ENCODE measurements at places on chromosomes 11 and 22. TPM values are rescaled to one million over a fixed set of nuclear protein-coding genes. Genes with fewer than 3 reads are reported as not detected.

- no peak for DNase-seq
Observed at GRCh38 chr11:16310943-16311342, 45.4 kb downstream of the SOX6 start.

DNA sequence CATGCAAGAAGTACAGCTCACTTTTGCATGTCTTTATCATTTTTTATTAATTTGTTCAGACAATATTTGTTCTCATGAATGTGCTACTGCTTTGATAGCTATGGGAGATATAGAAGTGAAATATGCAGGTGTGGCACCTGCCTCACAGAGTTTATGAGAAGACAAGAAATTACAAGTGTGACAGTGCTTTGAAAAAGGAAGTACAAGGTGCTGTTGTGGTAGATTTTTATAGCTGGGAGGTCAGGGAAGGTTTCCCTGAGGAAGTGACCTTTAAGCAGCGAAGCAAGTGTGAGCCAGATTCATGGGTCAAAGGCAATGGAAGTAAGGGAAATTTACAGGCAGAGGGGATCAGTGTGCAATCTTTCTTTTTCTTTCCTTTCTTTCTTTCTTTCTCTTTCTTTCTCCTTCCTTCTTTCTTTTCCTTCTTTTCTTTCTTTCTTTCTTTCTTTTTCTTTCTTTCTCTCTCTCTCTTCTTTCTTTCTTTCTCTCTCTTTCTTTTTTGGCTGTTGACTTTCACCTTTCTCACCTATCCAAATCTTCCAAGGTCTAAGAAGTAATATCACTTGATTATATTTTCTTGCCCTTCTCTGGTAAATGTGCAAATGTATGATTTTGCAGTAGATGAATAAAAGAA lies 6.4 kb upstream of the BMAL1 start:
- DNase-seq: no peak

DNA sequence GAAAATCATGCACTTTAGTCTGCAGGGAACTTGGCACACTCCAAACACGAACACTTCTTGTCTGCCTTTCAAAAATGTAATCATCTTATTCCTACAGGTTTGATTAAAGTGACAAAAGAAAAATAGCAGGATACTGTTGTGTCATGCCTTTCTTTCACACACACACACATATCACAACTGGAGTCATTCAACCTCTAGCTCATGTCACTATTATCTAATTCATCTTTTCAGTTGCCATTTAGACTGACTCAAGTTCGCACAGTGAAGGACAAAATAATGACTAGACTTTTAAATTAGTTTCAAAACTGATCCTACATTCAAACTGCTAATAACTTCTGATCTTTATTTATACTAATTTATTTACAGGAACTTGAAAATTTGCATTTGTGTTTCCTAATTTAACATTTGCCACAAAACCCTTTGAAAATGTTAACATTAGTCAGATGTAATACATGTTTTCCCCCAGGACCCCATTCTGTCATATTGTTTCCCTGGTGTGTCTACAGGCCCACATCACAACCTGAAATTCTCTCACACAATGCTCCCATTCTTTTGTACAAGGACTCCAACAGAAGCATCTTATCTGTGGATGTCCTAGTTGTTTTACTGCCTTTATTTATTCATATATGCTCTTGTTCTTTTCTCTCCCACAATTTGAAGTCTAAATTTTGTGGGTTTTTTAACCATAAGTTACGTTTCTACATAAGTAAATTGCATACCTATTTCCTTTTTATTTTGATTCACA lies 171.1 kb downstream of the GRIA4 start:
- DNase-seq: no peak

GRCh38 chr22:26215736-26216135 lies 46.5 kb downstream of the SEZ6L start:
- no peak for DNase-seq

The VPREB1 gene
- total RNA-seq: not detected

GRCh38 chr11:47768101-47768612 lies 1.0 kb upstream of the FNBP4 start:
- peak; percentile 69 for DNase-seq

GRCh38 chr11:63767565-63768236 lies 874 bp downstream of the ZFTA start:
- peak; percentile 54 for DNase-seq

- DNase-seq: no peak
Observed at GRCh38 chr11:77287136-77287535, 14.3 kb downstream of the GDPD4 start.

The SCUBE2 gene
- total RNA-seq: 15.7 TPM

GRCh38 chr11:47616726-47617416 lies 22.7 kb upstream of the C1QTNF4 start:
- DNase-seq: peak; percentile 44

The EPS8L2 gene
- total RNA-seq: 35.6 TPM

DNA sequence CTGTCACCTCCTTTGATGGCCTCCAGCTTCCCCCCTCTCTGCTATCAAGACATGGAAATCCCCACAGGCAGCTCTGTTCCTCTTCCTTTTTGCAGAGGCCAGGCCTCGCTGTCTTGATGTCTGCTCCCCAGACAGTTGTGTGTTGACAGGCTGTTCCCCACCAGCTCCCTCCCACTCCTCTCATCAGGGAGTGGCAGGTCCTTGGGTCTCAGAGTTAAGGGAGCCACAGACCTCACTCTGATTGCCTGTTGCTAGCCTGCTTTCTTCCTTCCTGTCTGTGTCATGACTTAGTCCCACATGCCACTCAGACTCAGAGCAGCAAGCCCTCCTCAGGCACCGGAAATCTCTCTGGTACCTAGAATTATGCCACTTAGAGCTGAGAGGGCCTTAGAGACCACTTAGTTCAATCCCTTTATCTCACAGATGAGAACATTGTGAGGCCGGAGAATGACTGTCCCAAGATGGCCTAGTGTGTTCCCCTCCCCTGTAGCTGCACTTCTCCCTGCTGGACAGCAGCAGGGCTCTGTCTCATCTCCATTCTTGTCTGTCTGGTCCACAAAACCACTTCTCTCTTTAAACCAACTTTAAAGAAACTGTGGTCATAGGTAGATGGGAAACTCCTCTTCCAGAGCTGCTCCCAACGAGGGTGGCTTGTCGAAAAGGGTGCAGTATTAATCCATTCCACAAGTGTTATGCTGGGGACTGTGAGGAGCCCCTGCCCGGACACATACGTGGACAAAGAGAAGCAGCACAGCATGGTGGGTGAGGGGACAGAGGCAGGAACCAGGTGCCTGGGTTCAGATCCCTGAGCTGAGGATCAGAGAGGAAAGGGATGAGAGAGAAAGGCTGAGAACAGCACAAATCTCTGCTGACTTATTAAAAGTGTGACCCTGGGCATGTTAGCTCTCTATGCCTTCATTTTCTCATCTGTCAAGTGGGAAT lies 4.2 kb downstream of the AMPD3 start:
- DNase-seq: no peak

- no peak for DNase-seq
Observed at GRCh38 chr11:37666960-37667359, 1068.9 kb upstream of the RAG2 start.

GRCh38 chr11:107140983-107141382 lies 122.7 kb upstream of the GUCY1A2 start:
- no peak for DNase-seq

- no peak for DNase-seq
Observed at GRCh38 chr22:47580121-47580520, 817.7 kb downstream of the TBC1D22A start.

The KCNE3 gene
- total RNA-seq: 3.9 TPM

DNA sequence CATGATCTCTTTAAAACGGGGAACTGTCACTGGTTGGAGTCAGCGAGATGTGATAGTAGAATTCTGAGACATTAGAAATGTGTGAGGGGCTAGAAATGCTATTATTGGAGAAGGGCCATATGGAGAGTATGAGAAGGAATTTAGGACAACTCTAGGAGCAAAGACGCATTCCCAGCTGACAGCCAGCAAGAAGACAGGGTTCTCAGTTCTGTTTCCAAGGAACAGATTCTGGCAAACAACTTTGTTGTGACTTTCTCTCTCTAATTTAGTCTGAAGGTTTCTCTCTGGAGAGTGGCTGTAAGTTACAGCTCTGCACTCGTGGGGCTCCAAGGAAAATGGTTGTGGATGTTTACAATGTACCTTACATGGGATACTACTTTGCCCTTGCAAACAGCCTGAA lies 876.3 kb downstream of the FAM181B start:
- DNase-seq: no peak

DNA sequence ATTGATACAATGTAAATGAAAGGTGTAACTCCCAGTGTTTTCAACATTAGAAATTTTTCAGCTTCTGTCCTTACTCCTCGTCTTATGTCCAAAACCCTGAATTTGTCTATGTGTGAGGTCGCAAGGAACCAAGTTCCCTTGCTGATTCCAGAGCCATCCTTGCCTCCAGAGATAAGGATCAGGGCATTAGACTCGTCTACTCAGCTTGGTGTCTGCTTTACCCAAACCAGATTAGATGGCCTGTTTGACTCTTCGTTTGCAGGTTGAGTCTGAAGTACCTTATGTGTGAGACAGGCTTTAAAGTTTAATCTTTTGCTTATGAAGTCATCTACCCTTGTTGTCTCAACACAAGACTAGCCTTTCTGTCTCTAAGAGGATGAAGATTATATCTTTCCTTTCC lies 55.6 kb downstream of the SPECC1L start:
- no peak for DNase-seq

DNA sequence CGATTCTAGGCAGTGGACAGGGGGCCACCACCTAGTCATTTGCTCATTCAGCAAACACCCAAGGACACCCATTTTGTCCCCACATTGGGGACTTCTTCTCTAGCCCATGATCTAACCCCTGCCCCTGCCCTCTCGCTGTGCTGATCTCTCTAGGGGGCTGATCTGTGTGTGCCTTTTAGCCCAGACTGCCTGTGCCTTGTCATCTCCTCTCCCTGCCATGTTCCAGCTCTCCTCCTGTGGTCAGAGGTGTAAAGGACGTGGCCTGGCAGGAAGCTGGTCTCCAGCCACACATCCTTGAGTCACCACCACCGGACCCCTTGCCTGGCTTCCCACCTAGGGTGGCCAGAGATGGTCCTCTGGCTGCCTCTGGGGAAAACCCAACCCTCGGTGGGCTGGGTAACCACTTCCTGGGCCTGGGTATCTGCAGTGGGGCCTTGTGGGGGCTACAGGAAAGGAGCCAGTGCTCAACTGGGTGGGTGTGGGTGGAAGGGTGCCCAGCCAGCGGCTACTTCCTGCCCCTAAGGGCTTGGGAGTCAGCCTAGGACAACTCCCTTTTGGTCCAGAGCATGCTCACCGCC lies 1.3 kb downstream of the CTSW start:
- no peak for DNase-seq

- DNase-seq: no peak
Observed at GRCh38 chr11:26333906-26334305, 2.0 kb downstream of the ANO3 start.

DNA sequence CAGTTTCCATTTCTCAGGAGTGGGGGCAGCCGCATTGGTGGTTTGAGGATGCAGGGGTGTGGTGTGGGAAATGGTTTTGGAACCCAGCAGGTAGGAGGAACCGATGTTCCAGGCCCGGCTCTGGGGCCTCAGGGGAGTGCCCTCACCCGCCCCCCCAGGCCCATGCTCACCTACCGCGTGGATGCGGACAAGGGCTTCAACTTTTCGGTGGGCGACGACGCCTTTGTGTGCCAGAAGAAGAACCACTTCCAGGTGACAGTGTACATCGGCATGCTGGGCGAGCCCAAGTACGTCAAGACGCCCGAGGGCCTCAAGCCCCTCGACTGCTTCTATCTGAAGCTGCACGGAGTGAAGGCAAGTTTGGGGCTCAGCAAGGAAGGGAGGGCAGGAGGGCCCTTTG lies 18.6 kb downstream of the TMEM258 start:
- no peak for DNase-seq

The GAB4 gene
- total RNA-seq: not detected

DNA sequence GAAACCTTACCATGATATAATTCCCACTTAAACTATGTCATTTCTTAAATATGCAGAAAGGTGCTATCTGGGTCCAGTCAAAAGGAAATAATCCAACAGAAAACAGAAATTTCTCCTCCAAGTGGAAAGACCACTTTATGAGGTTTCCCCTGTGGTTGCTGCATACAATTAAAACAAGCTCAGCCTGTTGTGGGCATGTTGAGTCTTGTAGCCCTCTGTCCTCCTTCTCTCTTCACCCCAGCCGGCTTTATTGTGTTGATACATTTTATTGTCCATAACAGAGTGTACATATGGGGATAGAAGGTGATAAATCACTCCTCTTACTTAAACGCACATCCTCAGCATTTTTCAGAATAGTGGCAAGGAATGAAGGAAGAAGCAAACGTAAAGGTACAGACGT lies 126.0 kb upstream of the MTNR1B start:
- DNase-seq: no peak

DNA sequence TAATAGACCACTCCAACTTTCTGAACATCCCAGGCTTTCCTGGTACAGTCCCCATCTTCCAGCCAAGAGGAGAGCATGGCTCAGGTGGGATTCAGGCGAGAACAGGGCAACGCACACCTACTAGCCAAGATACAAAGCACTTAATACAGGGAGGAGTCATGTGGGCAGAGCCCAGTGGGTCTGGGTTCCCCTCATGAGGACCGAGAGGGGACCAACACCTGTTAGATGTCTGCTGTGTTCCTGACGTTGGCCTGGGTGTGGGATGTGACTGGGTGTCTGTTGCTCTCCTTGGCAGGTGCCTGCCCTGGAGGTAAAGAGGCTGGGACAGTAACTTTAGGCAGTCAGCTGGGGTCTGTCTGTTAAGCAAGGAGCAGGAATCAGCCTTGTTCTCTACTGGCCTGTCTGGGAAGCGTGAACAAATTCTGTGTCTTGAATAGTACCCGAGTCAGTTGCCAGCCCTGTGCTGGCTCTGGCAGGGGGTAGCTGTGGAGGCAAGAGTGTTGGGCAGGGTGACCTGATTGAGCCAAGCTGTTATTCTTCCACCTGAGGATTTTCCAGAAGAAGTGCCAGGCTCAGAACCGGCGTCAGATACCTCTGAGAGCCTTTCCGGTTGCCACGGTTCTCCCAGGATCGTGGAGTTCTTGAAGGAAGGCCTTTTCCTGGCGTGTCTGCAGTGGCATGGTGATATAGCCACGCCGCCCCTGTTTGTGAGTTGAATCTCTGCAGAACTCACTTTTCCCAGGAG lies 56.3 kb downstream of the BCR start:
- no peak for DNase-seq

The ARHGAP8 gene
- total RNA-seq: 0.99 TPM

- no peak for DNase-seq
Observed at GRCh38 chr11:8728563-8728962, 46.0 kb downstream of the RPL27A start.

DNA sequence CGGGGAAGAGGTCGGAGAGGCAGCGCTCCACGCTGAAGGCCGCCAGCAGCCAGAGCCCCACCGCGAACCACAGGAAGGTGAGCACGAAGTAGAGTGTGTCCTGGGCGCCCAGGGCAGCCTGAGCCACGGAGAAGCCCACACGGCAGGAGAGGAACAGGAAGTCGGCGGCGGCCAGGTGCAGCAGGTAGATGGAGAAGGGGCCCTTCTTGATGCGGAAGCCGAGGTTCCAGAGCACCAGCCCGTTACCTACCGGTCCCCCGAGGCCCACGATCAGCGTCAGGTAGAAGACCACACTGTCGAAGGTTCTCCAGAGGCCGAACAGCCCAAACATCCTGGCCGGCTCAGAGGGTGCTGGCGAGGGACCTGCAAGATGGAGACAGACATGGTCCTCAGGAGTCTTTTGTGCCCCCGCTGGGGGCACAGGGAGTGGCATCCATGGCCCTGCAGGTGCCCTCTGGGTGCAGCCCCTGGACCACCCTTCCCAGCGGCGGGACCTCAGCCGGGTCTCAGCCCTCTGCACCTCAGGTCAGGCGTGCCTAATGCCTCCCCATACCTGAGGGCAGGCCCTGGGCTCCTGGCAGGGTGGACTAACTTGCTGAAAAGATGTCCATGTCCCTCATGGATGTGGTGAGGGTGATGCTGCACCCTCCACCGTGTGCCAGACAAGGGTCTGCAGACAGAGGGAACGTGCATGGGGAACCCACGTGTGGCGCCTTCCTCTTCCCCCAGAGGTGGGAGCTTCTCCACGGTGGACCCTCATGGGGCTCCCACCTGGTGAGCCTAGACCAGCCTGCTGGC lies at the start of gene MRGPRG:
Gene MRGPRG (minus strand): TSS at position 331 of the 798 bp plus-strand sequence. CDS start 0 bp downstream, at position 331.
- DNase-seq: no peak
